Activated CD4-positive, alpha-beta T cell treated with anti-CD3 and anti-CD28 coated beads, Interleukin-2, amount 10 ng/mL, durations not matched to agents 7 days and 5 days (primary cell): ENCODE measurements at places on chromosomes 11 and 22. TPM values are rescaled to one million over a fixed set of nuclear protein-coding genes. Genes with fewer than 3 reads are reported as not detected.

Gene MISFA
- 1.9 TPM for total RNA-seq

DNA sequence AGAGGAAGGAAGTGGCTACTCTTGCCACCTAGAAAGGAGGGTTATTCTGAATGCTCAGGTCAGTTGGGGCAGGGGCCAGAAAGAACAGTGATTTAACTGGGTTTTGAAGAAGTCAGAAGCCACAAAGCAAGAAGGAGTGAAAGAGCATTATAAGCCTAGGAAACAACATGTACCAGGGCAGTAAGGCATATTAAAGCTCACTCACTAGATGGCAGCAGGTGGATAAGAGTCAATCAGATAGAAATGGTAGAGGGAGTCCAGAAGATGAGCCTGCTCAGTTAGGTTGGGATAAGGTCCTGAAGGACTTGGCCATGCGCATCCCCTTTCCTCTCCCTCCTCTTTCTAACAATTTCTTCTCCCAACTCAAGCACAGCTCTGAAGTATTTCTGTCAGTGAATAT lies 22.0 kb upstream of the PATE1 start:
- H3K36me3 ChIP-seq = no peaks in the 10 kb centered on the region
- no peak overlapping the region for H3K4me3 ChIP-seq
- peaks cover 28% of the 10 kb centered on the region for H3K27me3 ChIP-seq
- no peak for DNase-seq

DNA sequence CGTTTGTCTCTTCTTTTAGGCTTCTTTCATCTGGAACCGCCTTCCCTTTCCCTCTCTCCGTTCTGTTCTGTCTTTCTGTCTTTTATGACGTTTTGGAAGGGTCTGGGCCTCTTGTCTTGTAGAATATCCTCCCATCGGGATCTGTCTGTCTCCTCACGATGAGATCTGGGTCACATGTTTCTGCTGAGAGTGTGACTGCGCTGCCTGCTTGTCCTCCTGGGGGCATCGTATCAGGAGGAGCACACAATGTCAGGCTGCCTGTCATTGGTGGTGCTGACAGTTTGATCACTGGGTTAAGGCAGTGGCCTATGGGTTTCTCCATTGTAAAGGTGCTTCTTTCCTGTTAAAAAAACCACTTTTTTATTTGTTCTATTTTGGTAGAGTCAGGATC lies 60.4 kb upstream of the PARVG start:
- H3K4me3 ChIP-seq = no peak overlapping the region
- no peaks in the 10 kb centered on the region for H3K4me1 ChIP-seq
- no peaks in the 10 kb centered on the region for H3K27me3 ChIP-seq

- no peak for DNase-seq
- peaks cover 39% of the 10 kb centered on the region for H3K4me1 ChIP-seq
- peak overlapping the region; percentile 94 for H3K4me3 ChIP-seq
- peak overlapping the region; percentile 98 for H3K27ac ChIP-seq
- peaks cover 21% of the 10 kb centered on the region for H3K36me3 ChIP-seq
Observed at GRCh38 chr11:9462172-9462799, 1.5 kb downstream of the ZNF143 start.

GRCh38 chr11:55658608-55659007 lies 3.4 kb upstream of the OR4C6 start:
- H3K4me1 ChIP-seq = no peaks in the 10 kb centered on the region
- H3K4me3 ChIP-seq = no peak overlapping the region
- no peaks in the 10 kb centered on the region for H3K27me3 ChIP-seq
- no peaks in the 10 kb centered on the region for H3K36me3 ChIP-seq

DNA sequence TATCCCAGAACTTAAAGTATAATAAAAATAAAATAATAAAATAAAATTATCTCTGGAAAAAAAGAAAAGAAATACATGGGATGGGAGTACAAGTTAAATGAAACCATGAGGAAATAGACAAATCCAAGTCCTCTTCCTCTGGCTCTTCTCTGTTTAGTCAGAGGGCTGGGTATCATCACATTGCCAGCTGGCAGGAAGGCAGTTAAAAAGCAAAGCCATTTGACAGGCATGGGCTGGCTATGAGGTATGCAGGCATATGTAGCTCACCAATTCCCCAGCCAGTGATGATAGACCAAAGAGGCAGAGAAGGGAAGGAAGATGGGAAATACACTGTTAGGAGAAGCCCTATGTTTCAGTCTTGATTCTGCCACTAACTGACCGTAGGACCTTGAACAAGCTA lies 6.5 kb downstream of the LYVE1 start:
- H3K4me1 ChIP-seq = no peaks in the 10 kb centered on the region
- no peak overlapping the region for H3K4me3 ChIP-seq
- no peaks in the 10 kb centered on the region for H3K36me3 ChIP-seq
- no peak for DNase-seq

GRCh38 chr11:119924017-119924416 lies 195.0 kb upstream of the NECTIN1 start:
- no peaks in the 10 kb centered on the region for H3K4me1 ChIP-seq
- H3K4me3 ChIP-seq = no peak overlapping the region
- no peak overlapping the region for H3K27ac ChIP-seq
- peaks cover 6% of the 10 kb centered on the region for H3K27me3 ChIP-seq
- H3K36me3 ChIP-seq = no peaks in the 10 kb centered on the region

Gene DEFB131B
- not detected for total RNA-seq
